ENCODE measurements at places on chromosomes 5 and 9. TPM values are rescaled to one million over a fixed set of nuclear protein-coding genes. Genes with fewer than 3 reads are reported as not detected.

The DOCK2 gene
- 12.5 TPM for total RNA-seq

The SMIM33 gene
- not detected for total RNA-seq

The SOX30 gene
- not detected for total RNA-seq

The C5orf58 gene
- not detected for total RNA-seq

The C1QTNF2 gene
- total RNA-seq, result not detected

The CCDC152 gene
- total RNA-seq, result not detected

The CNTFR gene
- total RNA-seq, result not detected

The PDZD2 gene
- total RNA-seq, result 0.17 TPM

The AGXT2 gene
- not detected for total RNA-seq

The CARTPT gene
- not detected for total RNA-seq

The ZNF883 gene
- total RNA-seq, result not detected

The GRXCR2 gene
- not detected for total RNA-seq

The ARHGEF37 gene
- 3.8 TPM for total RNA-seq

The LSM11 gene
- 3.9 TPM for total RNA-seq

The SLC1A3 gene
- not detected for total RNA-seq
